Skeletal muscle cell (primary cell): ENCODE measurements at places on chromosomes 11 and 22.

GRCh38 chr22:22348127-22348814, 103.7 kb downstream of the VPREB1 start:
- no peak for DNase-seq

- peak; percentile 1 for DNase-seq
These were observed 238.8 kb downstream of the TBC1D22A start for GRCh38 chr22:47001288-47001687.

DNA sequence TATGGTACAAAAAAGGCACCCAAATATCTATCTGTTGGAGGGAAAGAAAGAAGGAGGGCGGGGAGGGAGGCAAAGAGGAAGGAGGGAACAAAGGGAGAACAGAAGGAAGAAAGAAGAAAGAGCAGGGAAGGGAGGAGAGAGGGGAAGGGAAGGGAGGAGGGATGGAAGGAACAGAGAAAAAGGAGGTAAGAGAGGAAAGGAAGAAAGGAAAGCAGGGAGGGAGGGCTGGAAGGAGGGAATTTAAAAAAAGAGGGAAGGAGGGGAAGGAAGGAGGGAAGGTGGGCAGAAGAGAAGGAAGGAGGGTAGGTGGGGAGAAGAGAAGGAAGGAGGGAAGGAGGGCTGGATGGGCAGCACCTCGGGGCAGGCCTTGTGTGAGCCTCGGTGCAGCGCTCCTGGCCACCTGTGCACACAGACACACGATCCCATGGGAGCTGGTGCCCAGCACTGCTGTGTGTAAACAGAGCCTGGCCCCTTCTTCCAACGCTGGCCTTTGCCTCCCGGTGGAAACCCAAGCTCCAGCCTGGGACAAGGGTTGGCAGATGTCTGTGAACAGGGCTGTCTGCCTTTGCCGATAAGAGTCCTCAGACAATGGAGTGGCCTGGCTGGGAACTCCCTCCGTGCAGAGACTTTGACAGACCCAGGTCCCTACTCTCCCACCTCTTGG, 23.2 kb downstream of the SMIM38 start:
- DNase-seq, result no peak

DNA sequence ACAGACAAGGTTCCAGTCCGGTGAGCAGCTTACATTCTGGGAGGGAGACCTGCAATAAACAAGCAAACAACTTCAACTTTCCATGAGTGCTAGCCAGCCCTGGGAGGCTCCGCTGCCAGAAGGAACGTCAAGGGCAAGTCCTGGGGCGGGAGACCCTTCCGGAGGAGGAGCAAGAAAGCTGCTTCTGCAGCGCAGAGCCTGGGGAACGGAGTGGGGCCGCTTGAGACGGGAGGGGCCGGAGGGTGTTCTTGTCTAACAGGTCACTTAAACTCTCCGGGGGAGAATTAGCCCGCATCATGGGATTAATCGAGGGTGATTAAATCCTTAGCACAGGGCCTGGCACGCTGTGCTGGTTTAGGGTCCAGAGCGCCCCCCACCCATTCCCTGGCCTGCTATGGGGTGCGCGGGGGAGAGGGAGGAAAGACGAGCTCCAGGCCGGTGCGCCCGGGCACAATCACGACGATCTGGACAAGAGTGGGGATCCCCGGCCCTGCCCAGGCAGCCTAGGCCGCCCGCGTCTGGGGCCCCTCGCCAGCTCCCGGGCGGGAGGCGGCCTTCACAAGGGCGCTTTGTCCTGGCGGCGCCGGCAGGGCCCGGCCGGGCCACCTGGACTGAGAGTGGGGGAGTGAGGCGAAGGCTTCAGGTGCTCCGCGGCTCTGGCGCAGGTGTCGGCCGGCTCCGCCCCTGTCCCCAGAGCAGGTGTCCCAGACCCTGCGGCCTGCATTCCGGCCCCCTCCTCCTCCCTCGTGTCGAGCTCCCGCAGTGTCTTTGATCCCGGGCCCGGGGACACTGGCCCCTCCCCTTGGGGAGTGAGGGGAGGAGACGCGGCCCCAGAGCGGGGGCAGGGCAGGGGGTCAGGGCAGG, 663 bp upstream of the LARGE2 start:
- DNase-seq, result no peak

GRCh38 chr11:10774811-10775210, 23.8 kb downstream of the CTR9 start:
- no peak for DNase-seq

- DNase-seq, result no peak
These were observed 57.0 kb downstream of the LRRC74B start for GRCh38 chr22:21102659-21103267.

DNA sequence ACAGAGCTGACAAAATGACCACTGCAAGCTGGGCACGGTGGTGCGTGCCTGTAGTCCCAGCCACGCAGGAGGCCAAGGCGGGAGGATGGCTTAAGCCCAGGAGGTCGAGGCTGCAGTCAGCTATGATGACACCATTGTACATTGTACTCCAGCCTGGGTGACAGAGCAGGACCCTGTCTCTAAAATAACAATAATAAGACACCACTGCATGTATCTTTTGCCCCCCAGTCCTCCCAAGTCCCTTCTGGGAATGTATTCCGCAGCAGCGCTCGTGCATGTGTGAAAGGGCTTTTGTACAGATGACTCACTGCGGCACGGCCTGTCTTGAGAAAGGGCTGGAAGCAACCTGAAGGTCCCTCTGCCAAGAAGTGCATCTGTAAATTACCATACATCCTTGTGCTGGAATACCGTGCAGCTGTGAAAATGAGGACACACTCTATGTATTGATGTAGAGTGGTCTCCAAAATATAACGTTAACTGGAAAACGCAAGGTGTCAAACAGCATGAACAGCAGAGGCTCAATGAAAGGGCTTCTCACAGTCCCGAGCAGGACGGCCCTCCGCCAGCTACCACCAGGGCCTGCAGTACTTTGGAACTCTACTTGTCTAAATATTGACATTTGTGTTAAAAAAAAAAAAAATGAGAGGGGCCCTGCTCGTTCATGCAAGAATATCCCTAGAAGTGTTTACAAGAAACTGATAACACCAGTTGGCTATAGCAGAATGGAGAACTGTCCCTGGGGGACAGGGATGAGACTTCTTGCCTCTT, 9.0 kb upstream of the CDC42EP2 start:
- DNase-seq, result peak; percentile 74

DNA sequence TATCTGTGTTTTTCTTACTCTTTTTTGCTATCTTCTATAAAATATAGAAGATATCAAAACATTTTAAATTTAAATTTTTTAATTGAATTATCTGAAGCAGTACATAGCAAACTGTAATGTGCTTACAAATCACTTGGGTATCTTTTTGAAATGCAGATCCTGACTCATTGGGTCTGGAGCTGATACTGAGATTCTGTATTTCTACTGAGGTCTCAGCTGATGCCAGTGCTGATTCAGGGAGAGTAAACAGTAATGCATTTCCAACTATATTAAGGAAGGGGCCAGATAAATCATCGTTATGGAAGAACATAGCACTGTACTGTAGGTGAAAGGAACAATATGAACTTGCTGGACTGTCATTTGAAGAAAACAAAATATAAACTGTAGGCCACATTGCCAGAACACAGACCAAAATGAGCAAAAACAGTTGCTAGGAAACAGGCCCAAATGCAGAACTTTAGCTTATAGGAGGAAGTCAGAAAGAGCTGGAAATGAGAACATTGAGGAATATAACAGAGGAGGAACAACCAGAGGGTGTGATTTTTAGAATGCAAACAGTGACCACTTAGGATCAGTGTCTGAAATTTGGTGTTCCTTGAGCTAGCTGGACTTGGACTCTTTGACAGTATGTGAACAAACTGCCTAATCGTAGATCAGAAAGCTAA, 3.3 kb downstream of the ARL14EP start:
- no peak for DNase-seq

- no peak for DNase-seq
These were observed 16.8 kb downstream of the SDHD start for GRCh38 chr11:112103446-112103845.

- no peak for DNase-seq
These were observed 83.5 kb upstream of the THY1 start for GRCh38 chr11:119506436-119506835.
